AG04450 (cell line): ENCODE measurements at places on chromosomes 13 and 19.

GRCh38 chr19:19944583-19944880 is 43.8 kb downstream of the ZNF93 start:
- DNase-seq: no peak

DNA sequence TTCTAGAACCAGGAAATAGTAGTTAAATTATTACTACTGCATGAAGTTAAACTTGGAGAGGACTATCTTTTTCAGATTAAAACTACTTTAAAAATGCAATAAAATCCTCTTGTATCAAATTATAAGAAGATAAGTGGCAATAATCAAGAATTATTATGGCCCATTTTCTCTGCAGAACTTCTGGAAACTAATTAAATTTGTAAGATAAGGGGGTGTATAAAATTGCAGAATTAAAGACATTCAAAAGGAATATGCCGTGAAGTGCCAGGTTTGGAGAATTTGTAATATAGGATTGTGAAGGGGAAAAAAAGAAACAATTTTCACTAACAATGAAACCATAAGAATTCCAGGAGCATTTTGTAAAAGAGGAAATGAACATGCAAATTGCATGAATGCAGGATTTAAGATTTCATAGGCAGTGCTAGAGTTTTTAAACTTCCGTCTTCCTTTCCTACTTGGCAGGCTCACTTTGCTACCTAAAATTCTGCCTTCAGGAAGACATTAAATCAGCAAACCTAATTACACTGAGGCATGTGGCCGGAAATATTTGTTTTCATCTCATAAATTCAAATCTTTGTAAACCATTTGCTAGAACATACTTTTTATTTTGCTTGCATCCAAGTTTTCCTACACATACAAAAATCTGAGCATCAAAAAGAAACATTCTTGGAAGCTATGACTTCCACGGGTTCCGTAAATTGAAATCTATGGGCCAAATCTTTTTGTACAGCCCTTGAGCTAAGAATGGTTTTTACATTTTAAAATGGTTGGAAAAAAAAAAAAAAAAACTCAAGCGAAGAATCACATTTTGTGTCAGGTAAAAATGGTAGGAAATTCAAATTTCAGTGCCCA is 166.9 kb downstream of the DCLK1 start:
- no peak for DNase-seq

GRCh38 chr19:36121486-36122124 is 6.3 kb downstream of the TBCB start:
- DNase-seq: no peak

DNA sequence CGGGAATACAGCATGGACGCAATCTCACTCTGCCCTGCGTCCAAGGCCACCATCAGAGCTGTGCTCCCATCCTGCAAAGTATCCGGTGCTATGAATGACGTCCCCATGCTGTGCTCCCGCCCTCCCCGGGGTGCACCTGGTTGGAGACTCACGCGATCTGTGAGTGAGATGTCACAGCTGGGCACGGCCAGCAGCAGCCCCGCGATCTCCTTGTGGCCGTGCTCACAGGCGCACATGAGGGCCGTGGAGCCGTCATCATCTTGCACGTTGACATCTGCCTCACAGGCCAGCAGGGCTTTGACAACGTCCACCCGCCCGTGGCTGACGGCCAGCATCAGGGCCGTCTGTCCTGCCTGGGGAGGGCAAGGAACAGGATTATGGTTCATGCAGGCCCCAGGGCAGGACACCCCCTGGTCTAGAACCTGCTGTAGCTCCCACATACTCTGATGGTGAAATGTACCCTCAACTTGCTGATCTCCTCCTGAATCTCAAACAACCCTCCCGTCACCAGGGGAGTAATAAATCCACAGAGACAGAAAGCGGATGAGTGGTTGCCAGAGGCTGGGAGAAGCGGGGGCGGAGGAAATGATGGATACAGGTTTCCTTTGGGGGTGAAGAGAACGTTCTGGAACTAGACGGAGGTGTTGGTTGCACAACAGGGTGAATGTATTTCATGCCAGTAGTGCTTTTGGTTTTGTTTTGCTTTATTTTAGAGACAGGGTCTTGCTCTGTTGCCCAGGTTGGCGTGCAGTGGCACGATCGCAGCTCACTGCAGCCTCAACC is 14.5 kb upstream of the SPC24 start:
- DNase-seq: no peak

DNA sequence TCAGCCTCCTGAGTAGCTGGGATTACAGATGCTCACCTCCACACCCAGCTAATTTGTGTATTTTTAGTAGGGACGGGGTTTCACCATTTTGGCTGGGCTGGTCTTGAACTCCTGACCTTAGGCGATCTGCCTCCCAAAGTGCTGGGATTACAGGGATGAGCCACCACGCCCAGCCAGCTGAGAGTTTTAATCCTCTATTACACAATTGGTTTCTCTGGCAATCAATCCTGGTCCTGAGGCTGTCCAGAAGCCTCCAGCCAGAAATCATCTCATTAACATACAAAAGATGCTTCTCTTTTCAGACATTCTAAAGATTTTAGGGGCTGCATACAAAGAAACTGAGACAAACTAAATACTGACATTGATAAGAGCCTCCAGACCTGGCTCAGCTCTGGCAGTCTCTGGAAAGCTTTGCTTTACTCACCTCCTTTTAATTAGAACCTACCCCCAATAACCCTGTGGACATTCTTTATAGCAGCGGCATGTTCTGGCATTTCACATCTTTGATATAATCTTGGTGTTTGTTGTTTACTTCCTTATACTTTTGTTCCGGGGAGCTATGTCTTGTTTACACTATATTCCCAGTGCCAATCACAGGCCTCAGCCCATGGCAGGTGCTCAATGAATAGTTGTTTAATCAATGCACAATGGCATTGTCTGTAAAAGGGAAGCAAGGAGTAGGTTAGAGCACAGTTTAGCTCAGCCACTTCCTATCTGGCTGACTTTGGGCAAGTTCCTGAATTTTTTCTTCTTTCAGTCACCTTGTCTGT is 4.1 kb upstream of the ZNF724 start:
- no peak for DNase-seq

- no peak for DNase-seq
Measured at GRCh38 chr19:20038358-20039202, 725 bp downstream of the ZNF682 start.

GRCh38 chr13:28744656-28745055 is 25.9 kb upstream of the SLC46A3 start:
- no peak for DNase-seq

DNA sequence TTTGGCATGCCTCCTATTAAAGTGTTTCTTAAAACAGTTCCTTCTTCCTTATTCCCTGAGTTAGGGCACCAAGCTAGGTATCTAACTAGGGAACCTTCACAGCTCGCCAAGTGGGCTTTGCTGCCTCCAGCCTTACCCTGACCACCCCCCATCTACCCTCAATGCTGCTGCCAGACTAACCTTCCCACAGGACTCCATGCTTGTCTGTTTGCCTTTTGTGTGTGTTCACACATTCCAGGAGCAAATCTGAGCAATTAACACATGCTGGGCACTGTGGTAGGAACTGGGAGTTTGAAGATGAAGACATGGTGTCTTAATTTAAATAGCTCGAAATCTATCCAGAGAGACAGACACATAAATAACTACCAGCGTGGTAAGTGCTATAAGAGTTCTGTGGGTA is 185.2 kb downstream of the MZT1 start:
- DNase-seq: no peak

- DNase-seq: no peak
Measured at GRCh38 chr19:17419154-17419620, 660 bp upstream of the MVB12A start.

- DNase-seq: no peak
Measured at GRCh38 chr13:38758277-38758676, 71.4 kb downstream of the FREM2 start.

- no peak for DNase-seq
Measured at GRCh38 chr13:57470491-57470890, 161.1 kb upstream of the PCDH17 start.
